T-helper 1 cell (primary cell): ENCODE measurements at places on chromosomes 6 and 20.

GRCh38 chr6:25462235-25462897, 183.2 kb downstream of the CARMIL1 start:
- DNase-seq: no peak

DNA sequence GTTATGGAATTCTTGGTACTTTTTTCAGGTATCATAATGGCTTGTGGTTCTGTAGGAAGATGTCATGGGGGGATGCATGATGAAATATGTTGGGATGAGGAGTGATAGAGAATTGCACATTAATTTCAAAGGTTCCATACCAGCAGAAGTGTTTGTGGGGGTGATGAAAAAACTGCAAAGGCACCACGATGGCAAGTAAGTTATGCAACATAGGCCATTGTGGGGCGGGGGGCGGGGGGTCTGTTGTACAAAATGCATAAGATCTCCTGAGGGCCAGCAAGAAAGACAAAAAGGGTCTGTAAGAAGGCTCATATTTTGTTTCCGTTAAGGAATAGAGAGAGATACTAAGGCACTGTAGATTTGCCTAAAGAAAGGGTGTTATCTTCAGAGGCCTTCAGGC, 26.2 kb downstream of the PLEKHG1 start:
- no peak for DNase-seq

DNA sequence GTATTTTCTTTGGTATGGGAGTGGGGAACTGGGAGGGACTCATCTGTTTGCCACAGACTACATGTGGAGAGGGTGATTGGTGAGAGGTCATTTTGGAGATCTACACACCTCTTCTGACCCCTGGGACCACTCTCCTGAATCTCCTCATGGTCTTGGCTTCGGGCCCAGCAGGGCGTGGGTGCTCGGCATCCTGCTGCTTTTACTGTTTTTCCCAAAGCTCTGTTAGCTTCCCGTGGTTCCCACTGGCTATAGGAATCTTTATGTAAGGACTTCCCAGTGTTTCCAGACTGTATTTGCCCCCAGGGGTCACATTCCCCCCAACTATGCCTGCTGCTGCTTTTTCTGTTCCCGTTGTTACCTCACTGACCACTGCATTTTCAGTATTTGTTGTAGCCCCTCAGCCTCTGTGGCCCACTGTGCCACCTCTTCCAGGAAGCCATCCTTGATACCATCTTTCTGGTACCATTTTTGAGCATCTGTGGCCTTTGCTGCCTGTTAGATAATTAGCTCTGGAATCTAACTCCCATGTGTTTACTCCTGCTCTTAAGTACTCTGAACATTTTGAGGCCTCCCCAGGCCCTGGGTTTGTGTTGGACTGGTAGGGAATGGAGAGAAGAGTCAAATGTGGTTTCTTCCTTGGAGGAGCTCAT, 14.9 kb downstream of the PLCG1 start:
- DNase-seq: no peak

DNA sequence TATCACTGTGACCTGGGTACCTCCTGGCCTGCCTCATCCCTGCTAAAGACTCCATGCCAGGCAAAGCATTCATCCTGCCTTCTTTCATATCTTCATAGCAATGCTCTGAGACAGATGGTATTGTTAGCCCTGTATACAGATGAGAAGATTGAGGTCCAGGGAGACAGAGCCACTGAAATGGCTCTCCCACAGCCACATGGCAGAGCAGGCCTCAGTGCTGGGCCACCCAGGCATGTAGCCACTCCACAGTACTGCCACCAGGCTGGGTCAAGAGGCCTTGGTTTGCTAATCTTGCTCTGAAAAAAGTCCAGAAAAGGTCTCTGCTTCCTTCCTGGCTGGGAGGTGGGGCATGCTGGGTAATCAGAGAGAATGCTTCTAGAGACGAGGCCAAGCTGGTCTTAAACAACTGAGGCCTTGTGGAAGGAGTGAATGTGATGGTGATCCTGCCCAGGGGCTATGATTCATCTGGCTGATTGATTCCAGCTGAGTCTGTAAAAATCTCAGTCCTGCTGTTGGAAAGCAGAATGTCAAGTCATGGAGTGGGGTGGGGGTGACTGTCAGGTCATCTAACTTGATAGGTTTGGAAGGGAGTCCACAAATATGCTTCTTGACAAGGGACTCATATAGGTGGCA, 29.8 kb downstream of the HM13 start:
- no peak for DNase-seq

GRCh38 chr6:139590206-139590605, 215.8 kb upstream of the CITED2 start:
- no peak for DNase-seq
